CD4-positive, alpha-beta T cell (primary cell): ENCODE measurements at places on chromosomes 4 and X. TPM values are rescaled to one million over a fixed set of nuclear protein-coding genes. Genes with fewer than 3 reads are reported as not detected.

DNA sequence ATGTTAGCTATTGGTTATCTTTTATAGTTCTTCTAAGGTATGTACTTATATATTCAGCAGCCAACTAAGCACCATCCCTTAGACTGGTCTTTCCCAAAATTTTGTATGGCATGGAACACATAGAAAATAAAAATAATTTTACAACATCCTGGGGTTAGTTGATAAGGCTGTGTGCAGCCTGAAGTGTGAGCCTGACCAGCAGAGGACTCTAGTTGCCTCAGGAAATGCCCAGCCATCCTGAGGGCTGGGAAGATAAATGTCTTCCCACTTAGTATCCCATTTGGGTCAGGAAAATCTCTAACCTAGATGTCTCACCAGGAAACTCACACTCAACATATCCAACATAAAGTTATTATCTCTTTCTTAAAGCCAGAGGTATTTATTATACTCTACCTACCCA is 251.4 kb upstream of the POF1B start:
- H3K27me3 ChIP-seq: no peaks in the 10 kb centered on the region
- no peak overlapping the region for H3K27ac ChIP-seq
- no peaks in the 10 kb centered on the region for H3K36me3 ChIP-seq
- no peak for DNase-seq
- no peaks in the 10 kb centered on the region for H3K4me1 ChIP-seq

- H3K36me3 ChIP-seq: no peaks in the 10 kb centered on the region
- no peaks in the 10 kb centered on the region for H3K4me1 ChIP-seq
- H3K27ac ChIP-seq: no peak overlapping the region
- DNase-seq: no peak
- no peaks in the 10 kb centered on the region for H3K27me3 ChIP-seq
These were observed 787.4 kb upstream of the GALNTL6 start for GRCh38 chr4:171025776-171026175.

DNA sequence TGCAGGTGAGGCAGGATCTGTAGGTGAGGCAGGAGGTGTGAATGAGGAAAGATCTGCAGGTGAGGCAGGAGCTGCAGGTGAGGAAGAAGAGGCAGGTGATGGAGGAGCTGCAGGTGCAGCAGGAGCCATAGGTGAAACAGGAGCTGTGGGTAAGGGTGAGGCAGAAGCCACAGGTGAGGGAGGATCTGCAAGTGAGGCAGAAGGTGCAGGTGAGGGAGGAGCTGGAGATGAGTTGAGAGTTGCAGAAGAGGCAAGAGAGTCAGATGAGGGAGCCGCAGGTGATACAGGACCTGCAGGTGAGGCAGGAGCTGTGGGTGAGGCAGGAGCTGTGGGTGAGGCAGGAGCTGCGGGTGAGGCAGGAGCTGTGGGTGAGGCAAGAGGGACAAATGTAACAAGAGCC is 27.1 kb upstream of the PNMA3 start:
- no peaks in the 10 kb centered on the region for H3K27me3 ChIP-seq
- no peak for DNase-seq
- no peaks in the 10 kb centered on the region for H3K36me3 ChIP-seq
- H3K27ac ChIP-seq: no peak overlapping the region
- H3K4me3 ChIP-seq: no peak overlapping the region

DNA sequence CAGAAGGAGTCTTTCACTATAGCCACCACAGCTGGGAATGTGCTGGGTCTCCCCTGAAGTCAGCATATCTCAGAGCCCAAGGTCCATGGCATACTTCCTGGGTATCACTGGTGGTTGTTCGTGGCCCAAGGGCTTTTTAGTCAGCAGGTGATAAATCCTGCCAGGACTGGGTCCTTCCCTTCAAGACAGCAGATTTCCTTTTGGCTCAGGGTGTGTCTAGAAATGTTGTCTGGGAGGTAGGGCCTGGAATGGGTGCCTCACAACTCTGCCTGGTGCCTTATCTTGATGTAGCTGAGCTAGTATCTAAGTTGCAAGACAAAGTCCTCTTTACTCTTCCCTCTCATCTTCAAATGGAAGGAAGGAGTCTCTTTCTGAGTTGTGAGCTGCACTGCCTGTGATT is 102.4 kb upstream of the TMLHE start:
- no peaks in the 10 kb centered on the region for H3K36me3 ChIP-seq
- no peaks in the 10 kb centered on the region for H3K27me3 ChIP-seq
- H3K4me1 ChIP-seq: no peaks in the 10 kb centered on the region
- H3K27ac ChIP-seq: no peak overlapping the region
- DNase-seq: no peak

The NPFFR2 gene
- not detected for total RNA-seq

The CLDN22 gene
- total RNA-seq: not detected

- DNase-seq: no peak
- H3K4me1 ChIP-seq: peaks cover 16% of the 10 kb centered on the region
- H3K36me3 ChIP-seq: peaks cover 11% of the 10 kb centered on the region
- no peaks in the 10 kb centered on the region for H3K27me3 ChIP-seq
- H3K4me3 ChIP-seq: no peak overlapping the region
These were observed 18.3 kb downstream of the HADH start for GRCh38 chr4:108007984-108008383.

DNA sequence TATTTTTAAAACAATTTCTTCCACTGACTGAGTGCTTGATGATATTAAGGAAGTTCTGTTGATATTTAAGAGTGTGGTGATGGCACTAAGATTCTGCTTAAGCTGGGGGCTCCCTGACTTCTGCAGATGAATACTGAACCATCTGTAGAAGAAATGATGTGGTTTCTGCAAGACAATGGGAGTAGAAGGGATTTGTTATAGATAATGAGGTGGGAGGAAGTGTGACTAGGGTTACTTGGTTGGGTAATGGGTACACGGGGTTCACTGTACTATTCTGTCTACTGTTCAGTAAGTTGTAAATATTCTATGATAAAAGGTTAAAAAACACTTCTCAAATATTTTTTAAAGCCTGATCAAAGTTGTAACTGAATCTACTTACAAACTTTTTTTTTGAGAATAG is 60.9 kb upstream of the TXK start:
- peaks cover 3% of the 10 kb centered on the region for H3K4me1 ChIP-seq
- H3K4me3 ChIP-seq: no peak overlapping the region
- DNase-seq: no peak
- no peaks in the 10 kb centered on the region for H3K36me3 ChIP-seq
- no peaks in the 10 kb centered on the region for H3K27me3 ChIP-seq

The RAB28 gene
- total RNA-seq: 3.9 TPM

- no peak overlapping the region for H3K4me3 ChIP-seq
- no peaks in the 10 kb centered on the region for H3K4me1 ChIP-seq
- H3K36me3 ChIP-seq: no peaks in the 10 kb centered on the region
- no peak overlapping the region for H3K27ac ChIP-seq
These were observed 61.6 kb downstream of the SEC24D start for GRCh38 chr4:118774321-118774720.

- no peak overlapping the region for H3K27ac ChIP-seq
- no peak overlapping the region for H3K4me3 ChIP-seq
- H3K36me3 ChIP-seq: no peaks in the 10 kb centered on the region
- H3K27me3 ChIP-seq: no peaks in the 10 kb centered on the region
- no peaks in the 10 kb centered on the region for H3K4me1 ChIP-seq
- DNase-seq: no peak
These were observed 131.2 kb upstream of the PAK3 start for GRCh38 chrX:110964786-110965185.

The ADGRG4 gene
- not detected for total RNA-seq

DNA sequence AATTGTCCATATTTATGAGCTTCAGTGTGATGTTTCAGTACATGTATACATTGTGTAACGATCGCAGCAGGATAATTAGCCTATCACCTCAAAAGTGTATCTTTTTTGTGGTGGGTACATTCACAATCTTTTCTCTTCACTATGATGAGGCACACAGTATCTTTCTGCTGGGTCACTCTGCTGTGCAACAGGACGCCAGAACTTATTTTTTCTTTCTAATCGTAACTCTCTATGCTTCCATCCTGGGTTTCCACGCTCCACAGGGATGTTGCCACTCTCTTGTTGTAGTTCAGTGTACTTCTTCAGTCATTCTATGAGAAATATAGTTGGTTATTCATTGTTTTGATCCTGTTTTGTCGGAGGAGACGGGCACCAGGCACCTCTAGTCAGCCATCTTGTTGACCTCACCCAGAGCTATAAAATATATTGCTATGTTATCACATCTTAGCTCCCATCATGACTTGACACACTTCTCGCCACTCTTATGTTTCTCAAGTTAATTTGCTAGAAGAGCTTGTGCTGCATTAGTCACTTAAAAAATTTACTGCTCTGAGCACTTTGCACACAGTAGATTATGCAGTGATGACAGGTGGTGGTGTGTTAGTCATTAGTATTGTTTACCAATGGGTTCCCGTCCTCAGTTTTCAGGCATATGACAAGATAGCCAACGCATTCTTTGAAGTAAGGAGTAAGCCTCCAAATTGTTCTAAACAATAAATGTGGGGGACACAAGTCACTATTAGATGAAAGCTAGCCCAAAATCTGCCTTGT is 1002.7 kb upstream of the PCDH7 start:
- no peak overlapping the region for H3K27ac ChIP-seq
- no peak overlapping the region for H3K4me3 ChIP-seq
- H3K27me3 ChIP-seq: no peaks in the 10 kb centered on the region
- no peaks in the 10 kb centered on the region for H3K4me1 ChIP-seq

- no peak overlapping the region for H3K4me3 ChIP-seq
- no peaks in the 10 kb centered on the region for H3K4me1 ChIP-seq
- no peak for DNase-seq
- no peak overlapping the region for H3K27ac ChIP-seq
- peaks cover 13% of the 10 kb centered on the region for H3K27me3 ChIP-seq
- H3K36me3 ChIP-seq: no peaks in the 10 kb centered on the region
These were observed 73.6 kb upstream of the MAOA start for GRCh38 chrX:43582540-43582913.

The FAM53A gene
- total RNA-seq: 2.4 TPM

The NEUROG2 gene
- not detected for total RNA-seq
